ENCODE measurements at places on chromosomes 5 and 9.

DNA sequence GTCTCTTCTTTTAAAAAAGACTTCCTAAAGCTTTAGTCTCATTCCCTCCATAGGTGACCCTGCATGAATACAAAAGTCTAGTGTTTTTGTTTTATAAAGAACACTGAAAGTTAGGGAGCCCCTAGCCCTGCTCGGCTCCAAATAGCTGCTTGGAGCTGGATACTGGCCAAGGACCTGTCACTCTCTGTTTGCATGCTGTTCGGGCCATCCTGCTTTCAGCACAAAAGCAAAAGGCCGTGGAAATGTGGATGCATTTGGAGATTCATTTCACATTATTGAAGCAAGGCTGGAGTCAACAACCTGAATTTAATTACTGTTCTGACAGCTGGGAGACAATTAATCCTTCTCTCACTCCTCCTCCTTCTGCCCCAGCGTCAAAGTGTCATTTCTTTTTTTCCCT lies 151.7 kb upstream of the NMUR2 start:
- no peak for DNase-seq

GRCh38 chr5:131769961-131770360 lies 26.9 kb downstream of the FNIP1 start:
- no peak for DNase-seq

DNA sequence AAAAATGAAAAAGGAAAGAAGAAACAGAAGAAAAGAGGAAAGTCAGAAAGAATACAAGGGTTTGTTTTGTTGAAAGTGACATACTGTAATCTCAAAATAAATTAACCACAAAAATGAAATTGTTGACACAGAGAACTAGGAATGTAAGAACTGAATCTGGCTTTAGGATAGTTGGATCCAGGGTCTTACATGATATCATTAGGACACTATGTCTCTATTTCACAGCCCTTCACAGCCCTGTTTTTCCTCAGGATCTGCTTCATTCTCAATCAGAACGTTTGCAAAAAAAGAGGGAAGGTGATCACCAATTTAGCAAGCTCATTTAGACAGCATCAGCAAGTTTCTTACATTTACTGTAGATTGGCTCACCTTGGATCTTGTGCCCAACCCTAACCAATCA lies 188.5 kb upstream of the NREP start:
- no peak for DNase-seq

- DNase-seq = no peak
Observed at GRCh38 chr5:132821791-132822190, 8.7 kb downstream of the SHROOM1 start.

DNA sequence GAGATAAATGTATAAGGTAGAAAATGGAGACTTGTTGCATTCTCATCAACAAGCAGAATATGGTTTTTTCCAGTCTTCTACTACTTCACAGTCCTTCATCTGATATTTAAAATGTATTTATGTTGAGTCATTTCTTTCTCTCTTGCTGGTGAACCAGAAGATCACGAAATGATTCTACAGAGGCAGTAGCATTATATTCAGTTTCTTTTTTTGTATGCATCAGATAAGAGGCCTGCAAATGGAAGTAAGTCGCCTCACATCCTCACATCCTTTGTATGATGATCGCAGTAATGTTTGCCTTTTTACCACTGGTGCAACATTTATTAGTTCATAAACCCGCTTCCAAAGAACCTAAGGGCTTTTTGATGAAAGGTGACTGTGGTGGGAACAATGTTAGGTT lies 22.1 kb upstream of the IL13 start:
- no peak for DNase-seq

DNA sequence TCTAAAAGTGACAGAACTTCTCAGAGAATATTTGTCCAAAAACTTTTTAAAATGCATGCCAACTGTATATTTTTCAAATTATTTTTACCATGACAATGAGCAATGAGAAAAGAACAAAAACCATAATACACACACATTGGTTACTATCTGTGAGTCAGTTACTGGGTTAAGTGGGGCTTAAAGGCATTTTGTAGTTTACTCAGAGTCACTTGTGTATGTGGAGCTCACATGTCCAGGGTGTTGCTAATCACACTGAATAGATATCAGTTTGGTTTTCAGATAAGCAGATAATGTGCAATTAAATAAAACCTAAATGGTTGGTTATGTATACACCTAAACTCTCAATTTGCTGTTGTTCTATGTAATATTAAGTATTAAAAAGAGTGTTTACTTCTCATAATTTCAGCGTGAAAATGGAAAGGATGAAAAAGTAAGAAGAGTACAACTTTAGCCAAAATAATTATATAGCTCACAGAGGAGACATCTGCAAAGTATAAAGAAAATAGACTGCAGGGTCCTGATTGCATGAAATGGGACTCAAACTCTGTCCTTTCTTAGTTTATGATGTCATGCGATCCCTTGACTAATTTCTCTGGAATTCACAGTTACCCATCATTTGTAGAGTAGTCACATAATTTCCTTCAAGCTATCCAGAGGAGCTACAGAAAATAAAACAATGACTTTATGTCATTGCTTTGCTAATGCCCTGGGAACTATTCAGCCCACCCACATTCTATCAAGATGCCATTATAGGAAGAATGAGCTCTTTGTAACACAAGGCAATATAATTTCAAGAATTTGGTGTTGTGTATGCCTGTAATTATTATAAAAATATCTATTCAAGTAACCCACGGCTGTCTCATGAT lies 388.0 kb upstream of the ZNF608 start:
- no peak for DNase-seq

GRCh38 chr5:155066886-155067595 lies 53.5 kb downstream of the KIF4B start:
- no peak for DNase-seq

GRCh38 chr5:83474991-83475390 lies 3.4 kb downstream of the VCAN start:
- no peak for DNase-seq

DNA sequence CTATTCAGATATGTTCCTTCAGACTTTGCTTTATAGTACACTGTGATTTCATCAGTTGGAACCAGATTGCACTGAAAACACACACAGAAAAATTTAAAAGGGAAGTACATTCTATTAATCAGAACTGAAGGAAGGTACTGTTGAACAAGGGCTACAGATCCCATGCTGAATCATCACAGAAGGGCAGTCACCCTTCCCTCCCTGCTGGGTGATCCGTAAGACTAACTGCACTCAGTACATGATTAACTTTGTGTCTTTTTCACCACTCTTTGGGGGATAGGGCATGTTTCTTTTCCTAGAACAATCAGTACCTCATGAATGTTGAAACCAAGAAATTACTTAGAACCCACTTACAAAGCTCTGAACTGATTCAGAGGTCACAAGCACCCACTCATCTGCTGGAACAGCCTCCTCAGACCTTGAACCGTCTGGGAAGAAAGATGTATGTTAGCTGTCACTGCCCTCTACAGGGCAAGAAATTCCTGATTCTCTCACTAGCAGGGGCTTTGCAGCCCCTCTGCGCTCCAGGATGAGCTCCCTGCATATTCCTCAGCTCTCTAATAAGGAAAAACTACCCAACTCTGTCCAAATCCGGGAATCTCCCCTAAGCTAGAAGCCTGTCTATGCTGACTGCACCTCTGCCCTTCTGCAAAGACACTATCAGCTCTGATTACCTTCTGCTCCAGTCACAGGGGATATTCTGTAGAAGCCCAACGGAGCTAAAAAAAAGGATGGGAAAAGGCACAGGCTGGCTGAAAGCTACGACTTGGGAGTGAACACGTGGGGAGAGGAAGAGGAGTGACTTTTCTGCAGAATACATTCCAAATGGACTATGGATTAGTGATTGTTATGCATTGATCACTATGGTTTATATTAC lies 51.0 kb downstream of the IARS1 start:
- DNase-seq = no peak
